Activated CD4-positive, alpha-beta T cell treated with anti-CD3 and anti-CD28 coated beads for 48 hours (primary cell): ENCODE measurements at places on chromosomes 11 and 22.

DNA sequence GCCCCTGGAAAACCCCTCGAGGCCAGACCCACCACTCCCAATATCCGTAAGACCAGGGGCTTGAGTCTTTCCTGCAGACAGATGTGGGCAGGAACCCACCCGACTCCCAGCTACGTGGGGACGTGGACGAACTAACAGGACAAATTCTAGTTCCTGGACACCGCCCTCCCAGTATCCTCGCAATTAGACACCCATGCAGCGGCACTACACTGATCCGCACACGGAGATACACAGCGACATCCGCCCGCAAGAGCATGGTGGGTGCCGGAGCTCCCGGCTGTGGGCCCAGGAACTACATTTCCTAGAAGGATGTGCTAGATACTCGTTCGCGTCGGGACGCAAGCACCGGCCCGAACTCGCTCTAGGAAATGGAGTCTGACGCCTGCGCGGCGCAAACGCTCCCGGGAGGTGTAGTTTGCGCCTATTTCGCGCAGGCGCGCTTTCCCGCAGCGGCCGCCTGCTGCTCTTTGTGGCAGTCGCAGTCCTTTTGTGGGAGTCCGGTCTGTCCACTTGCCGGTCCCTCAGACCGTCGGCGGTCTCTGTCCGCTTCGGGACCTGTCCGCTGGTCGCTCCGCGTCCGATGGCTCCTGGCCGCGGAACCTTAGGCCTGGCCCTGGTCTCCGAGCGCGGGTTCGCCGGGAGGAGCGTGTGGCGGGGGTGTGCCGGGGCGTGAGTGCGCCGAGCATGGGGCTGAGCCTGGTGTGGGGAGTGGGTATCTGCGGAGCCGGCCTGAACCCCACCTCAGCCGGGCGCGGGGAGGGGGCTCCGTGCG, at the start of gene ZNF74:
Gene ZNF74, plus strand, starts transcription at position 447 of the 772 bp plus-strand sequence. CDS start 478 bp downstream, outside the sequence.
- DNase-seq, result peak; percentile 88

DNA sequence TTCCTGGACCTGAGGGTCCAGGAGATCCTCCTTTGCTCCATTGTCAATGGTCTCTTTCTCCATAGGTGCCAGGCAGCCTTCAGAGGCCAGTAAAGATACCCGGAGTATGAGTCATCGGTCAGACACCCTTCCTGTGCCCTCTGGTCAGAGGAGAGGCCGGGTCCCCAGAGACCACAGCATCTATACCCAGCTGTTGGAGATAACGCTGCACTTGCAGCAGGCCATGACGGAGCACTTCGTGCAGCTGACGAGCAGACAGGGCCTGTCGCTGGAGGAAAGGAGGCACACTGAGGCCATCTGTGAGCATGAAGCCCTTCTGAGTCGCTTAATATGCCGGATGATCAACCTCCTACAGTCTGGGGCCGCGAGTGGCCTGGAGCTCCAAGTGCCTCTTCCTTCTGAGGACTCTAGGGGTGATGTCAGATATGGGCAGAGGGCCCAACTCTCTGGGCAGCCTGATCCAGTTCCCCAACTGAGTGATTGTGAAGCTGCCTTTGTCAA, at the start of gene ACCSL:
Gene ACCSL, plus strand, starts transcription at position 51 of the 501 bp plus-strand sequence. Its CDS starts 56 bp downstream, at position 107.
- no peak for DNase-seq

DNA sequence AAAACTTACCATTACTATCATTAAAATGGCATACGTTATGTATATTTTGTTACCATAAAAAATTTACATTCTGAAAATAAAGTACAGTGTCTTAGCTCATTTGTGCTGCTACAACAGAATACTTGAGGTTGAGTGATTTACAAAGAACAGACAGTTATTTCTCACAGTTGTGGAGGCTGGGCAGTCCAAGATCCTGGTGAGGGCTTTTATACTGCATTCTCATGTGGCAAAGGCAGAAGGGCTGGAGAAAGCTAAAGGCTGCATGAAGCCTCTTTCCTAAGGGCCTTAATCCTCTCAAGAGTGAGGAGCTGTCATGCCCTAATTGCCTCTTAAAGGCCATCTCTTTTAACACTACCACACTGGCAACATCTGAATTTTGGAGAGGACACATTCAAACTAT, 13.3 kb downstream of the GGTLC2 start:
- DNase-seq, result no peak

DNA sequence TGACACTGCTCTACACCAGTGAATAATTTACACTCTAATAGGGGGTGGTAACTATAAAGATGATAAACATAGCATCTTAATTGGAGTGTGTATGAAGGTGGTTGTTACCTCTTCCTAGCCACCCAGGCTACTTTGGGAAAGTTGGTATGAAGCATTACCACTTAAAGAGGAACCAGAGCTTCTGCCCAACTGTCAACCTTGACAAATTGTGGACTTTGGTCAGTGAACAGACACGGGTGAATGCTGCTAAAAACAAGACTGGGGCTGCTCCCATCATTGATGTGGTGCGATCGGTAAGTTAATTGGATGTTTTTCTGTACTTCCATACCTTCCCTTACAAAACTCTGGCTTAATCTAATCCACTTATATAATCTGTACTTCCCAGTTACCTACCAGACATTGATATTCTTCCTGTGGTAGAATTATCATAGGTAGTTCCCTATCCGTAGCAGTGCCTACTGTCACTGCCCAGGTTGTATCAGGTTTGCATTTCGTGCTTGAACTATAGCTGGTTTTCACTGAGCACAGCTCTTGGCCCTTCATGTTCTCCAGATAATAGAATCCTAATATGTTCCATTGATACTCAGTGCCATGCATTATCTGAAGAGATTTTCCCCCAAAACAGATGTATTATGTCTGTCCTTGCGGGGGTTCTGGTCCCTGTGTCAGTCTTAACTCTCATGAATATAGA, 2.2 kb downstream of the RPL27A start:
- DNase-seq, result no peak

- no peak for DNase-seq
Measured at GRCh38 chr11:101482556-101483124, 101.2 kb downstream of the TRPC6 start.

DNA sequence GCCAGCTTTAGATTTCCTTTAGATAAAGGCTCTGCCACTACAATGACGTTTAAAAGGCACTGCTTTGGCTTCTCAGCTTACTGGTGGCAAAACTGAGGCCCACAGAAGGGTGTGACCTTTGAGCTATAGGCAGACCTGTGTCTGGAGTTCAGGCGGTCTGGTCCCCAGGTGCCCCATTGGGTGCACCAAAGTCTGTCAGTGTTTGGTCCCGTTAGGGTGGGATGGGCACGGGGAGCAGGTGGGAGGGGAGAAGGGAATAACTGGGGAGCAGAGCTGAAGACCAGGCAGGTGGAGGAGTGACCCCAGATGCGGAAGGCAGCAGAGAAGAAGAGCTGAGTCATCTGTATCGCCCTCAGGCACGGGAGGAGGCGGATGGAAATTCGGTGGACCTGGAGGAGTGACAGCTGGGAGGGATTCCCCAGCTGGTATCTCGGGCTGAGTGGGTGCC, 45.3 kb upstream of the GCAT start:
- no peak for DNase-seq

DNA sequence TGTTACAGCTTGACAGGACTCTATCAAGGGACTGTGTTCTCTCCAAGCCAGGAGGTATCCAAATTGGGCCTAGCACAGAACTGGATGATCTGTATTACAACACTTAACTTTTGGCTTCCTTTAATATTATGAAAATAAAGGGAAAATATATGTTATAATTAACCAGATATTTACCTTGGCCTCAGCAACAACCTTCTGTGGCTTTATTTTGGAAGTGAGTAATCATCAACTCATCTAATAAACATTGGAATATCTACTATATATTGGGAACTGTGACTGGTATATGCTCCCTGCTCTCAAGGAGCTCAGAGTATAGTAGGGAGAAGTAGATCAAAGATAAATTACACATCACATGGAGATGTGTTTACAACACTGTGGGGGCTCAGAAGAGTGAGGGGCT, 352.2 kb downstream of the METTL15 start:
- no peak for DNase-seq

DNA sequence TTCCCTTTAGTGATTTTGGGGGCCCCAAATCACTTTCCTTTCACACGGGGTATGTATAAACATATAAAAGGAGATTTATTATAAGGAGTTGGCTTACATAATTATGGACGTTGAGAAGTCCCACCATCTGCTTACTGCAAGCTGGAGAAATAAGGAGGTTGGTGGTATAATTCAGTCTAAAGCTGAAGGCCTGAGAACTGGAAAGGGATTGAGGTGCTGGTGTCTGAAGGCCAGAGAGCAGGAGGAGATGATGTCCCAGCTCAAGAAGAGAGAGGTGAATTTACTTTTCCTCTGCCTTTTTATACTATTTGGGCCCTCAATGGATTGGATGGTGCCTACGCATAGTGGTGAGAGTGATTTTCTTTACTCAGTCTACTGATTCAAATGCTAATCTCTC, 1.3 kb upstream of the ZNF202 start:
- DNase-seq, result no peak

DNA sequence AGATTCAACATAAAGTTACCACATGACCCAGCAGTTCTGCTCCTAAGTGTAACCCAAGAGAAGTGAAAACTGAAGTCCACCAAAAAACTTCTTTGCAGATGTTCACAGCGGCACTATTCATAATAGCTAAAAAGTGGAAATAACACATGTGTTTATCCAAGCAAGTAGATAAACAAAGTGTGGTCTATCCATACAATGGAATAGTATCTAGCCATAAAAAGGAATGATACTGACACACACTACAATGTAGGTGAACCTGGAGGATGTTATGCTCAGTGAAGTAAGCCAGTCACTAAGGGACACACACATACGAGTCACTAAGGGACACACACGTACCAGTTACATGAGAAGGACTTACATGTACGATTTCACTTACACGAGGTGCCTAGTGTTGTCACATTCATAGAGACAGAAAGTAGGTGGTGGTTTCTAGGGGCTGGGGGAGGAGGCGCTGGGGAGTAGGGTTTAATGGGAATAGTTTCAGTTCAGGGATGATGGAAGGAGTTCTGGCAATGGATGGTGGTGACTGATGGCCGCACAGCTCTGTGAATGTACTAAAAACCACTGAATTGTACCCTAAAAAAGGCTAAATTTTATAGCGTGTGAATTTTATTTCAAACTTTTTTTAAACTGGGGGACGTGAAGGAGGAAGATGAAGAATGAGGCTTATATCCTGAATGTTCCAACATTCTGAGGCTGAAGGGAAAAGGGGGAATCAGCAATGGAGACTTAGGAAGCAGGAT, 27.2 kb upstream of the COMT start:
- DNase-seq, result no peak

- DNase-seq, result no peak
Measured at GRCh38 chr11:120108785-120109168, 29.1 kb downstream of the TRIM29 start.

DNA sequence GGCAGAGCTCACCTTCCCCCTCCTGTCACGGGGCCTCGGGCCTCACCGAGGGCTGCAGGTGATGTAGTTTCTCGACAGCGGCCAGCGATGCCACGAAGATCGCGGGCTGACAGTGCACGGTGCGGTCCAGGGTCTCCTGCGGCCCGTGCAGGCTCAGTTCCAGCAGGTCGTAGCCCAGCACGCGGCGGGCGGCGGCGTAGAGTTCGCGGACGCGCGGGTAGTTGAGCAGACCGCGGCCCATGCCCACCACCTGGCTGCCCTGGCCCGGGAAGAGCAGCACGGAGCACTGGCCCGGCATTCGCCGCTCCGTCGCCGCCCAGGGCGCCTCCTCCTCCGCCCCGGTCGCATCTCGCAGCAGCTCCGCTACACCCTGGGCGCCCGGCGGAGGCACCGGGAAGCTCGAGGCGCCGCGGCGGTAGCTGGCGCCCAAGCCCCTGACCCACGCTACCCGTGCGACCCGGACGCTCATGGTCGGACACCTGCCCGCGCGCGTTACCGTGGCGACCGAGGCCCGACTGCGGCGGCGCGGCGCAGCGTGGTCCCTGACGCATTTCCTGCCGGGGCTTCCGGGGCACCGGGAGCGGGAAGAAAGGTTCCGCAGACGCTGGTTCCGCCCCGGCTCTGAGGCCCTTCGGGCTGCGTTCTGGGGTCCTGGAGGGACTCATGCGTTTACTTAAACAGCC, at the start of gene MCAT:
Gene MCAT, minus strand, starts transcription at position 519 of the 683 bp plus-strand sequence. Its CDS starts 50 bp downstream, at position 469.
- peak; percentile 88 for DNase-seq

DNA sequence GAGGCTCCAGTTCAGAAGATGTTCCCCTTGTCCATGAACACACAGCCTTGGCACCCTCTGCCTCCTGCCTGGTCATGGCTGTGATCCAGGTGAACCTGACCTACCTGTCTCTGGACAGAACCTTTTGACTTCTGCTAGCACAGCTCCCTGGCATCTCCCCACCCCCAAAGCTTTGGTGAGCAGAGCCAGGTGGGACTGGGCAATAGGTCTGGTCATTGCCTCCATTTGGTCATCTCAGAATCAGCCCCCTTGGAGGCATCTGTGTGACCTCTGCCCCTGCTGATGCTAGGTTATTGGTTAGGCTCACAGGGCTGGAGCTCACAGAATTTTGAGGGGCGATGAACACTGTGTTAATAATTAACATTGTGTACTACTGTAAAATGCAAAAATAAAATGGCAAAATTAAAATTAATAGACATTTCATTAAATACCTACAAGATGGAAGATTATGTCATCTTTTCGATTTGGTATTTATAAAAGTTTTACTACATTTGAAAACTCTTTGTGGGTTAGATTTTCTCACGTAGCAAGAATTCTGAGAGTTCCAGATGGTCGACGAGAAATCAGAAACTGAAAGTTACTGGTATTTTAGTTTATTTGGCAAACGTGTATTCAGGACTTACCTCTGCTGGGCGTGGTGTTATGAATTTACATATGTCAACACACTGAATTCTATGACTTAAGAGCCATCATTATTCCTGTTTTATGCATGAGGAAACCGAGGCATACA, 8.3 kb upstream of the KIAA0930 start:
- DNase-seq, result no peak

DNA sequence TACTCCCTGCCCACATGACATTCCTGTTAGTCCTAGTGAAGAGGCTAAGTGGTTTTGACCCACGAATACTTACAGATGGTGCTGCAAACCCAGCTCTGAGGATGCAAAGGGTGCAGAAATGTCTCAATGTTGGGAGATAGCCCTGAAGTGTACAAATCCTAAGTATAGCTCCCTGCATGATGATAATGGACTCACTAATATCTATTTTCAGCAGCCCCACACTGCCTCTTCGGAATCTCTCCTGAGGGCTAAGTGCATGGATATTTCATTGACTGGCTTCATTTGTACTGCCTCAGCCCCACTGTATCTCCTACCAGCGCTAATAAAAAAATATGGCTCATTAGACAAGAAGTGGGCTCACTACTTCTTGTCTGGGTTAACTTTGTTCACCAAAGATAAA, 114.5 kb downstream of the KIRREL3 start:
- no peak for DNase-seq
